Stimulated activated CD8-positive, alpha-beta memory T cell treated with anti-CD3 and anti-CD28 coated beads, Interleukin-2, amount 100 ng/mL, for 48 hours (primary cell): ENCODE measurements at places on chromosomes 13 and 19.

GRCh38 chr13:97310809-97311436 lies 88.8 kb downstream of the MBNL2 start:
- DNase-seq = no peak

DNA sequence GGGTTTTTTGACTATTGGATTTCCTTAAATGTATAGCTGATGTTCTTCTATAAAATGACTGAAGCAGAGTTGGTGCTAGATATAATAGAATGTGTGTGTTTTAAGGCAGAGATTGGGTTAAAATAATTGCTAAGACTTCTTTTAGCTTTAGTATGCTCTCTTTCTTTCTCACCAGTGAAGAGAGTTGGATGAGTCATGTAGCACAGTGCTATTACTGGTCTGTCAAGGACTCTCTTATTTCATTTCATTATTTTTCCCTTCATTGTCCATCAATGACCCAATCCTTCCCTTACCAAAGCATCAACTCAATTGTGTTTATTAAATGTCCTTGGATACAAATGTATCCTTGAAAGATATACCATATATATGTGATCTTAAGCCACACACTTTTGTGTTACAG lies 268.9 kb downstream of the IRS2 start:
- DNase-seq = no peak

DNA sequence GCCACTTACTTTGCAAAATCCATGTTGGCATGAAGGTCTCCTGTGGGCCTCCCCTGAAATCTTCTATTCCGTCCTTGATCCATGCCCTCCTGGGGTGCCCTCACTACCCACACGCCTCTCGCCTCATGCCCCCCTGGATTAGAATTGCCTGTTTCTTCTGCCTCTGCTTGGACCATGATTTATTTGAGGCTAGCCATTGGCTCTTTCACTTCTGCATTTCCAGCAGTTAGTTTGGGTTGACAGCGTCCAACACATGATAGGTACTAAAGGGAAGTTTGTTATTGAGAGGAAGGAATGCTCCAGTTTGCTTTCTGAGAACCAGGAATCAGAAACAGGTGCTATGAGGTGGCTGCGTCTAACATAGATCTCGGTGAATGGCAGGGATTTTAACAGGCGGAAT lies 30.5 kb upstream of the TPTE2 start:
- no peak for DNase-seq

DNA sequence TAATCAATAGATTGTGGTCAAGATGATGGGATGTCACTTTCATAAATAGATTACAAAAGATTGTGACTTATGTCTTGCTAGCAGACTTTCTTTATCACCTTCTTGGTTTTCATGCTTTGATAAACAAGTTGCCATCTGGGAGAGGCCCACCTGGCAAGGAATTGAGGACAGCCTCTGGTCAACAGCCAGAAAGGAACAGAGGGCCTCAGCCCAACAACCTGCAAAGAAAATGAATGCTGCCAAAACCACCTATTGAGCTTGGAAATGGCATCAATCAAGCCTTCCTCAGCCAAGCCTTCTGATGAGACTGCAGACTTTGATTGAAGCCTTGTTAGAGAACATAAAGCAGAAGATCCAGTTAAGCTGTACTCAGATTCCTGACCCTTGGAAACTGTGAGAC lies 288.6 kb downstream of the SPRY2 start:
- no peak for DNase-seq

- no peak for DNase-seq
Observed at GRCh38 chr19:17323300-17323963, 11.2 kb downstream of the ANO8 start.

DNA sequence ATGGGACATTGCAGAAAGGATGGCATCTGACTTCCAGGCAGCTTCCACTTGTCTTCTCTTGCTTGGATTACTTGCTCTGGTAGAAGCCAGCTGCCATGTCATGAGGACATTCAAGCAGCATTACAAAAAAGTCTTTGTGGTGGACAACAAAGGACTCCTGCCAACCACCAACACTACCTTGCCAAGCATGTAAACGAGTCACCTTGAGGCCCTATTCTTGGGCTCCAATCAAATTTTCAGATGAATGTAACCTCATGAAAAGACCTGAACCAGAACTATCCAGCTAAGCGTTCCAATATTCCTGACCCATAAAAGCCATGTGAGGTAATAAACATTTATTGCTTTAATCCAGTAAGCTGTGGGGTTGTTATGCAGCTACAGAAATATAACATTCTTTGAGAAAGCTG lies 12.5 kb downstream of the PROSER1 start:
- DNase-seq = no peak

GRCh38 chr19:35212241-35212640 lies 16.3 kb downstream of the FAM187B start:
- DNase-seq = no peak

DNA sequence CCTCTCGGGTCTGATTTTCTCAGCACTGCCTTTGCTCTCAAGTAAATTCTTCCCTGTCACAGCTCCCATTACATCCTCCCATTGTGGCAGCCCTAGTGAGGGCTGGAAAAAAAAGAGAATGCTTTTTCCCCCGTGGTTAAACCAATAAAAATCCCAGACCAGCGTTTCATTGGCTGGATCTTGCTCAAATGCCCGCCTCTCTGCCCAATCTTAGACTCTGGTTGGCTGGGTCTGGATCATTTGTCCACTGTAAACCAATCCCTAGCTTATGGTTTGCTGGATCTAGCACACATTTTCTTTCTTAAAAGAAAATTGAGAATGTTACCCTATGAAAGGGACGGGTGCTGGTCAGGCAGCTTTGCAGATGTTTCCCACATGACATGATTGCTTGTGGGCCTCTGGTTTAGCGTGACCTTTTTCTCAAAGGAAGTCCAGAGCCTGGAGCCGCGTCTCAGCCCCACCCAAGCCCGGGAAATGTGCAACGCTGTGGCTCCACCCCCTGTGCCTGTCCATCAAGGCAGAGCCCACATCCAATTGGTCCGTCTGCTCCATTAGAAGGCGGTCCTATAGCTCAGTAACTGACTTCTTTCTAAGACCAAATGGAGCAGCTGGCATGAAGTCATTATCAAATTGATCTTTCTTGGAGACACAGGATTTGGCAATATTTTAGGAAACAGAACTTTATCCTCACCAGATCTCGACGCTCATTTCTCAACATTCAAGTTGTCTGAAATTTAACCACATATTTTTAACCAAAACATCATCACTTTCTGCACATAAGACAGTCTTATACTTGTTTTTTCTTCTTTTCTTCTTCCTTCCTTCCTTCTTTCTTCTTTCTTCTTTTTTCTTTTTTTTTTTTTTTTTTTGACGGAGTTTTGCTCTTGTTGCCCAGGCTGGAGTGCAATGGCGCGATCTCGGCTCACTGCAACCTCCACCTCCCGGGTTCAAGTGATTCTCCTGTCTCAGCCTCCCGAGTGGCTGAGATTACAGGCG lies 2.6 kb upstream of the MCEMP1 start:
- no peak for DNase-seq

GRCh38 chr13:29159871-29160270 lies 339.7 kb downstream of the MTUS2 start:
- DNase-seq = no peak

- no peak for DNase-seq
Observed at GRCh38 chr19:16133818-16134217, 9.7 kb upstream of the HSH2D start.

GRCh38 chr19:18814063-18814462 lies 17.7 kb upstream of the UPF1 start:
- DNase-seq = no peak

DNA sequence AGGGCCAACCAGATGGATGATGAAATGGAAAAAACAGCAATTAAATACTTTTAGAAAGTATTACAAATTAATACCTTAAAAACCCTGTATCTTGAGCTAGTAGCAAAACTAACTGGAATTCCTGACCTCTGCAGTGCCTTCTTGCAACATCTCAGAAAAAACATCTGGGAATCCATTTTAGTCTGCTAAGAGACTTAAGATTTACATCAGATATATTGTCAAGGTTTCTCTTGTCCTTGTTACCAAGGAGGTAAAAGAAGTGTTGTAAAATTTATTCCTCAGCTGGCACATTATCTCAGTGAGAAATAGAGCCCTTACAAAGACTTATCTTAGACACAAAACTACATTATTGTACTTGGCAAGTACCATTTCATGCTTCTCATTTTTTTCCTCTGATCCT lies 18.5 kb downstream of the KCNRG start:
- DNase-seq = no peak

GRCh38 chr13:44383945-44384344 lies 10.3 kb downstream of the SERP2 start:
- DNase-seq = no peak

GRCh38 chr19:6239871-6240676 lies 39.7 kb downstream of the MLLT1 start:
- no peak for DNase-seq

- DNase-seq = no peak
Observed at GRCh38 chr13:109971456-109972090, 185.2 kb upstream of the IRS2 start.

- DNase-seq = no peak
Observed at GRCh38 chr19:51337861-51338562, 3.9 kb downstream of the VSIG10L start.

- DNase-seq = no peak
Observed at GRCh38 chr19:1860042-1860775, 3.2 kb downstream of the KLF16 start.

- DNase-seq = no peak
Observed at GRCh38 chr13:72823724-72824123, 41.8 kb downstream of the PIBF1 start.

GRCh38 chr19:19489804-19490204 lies 25.5 kb downstream of the TSSK6 start:
- no peak for DNase-seq

DNA sequence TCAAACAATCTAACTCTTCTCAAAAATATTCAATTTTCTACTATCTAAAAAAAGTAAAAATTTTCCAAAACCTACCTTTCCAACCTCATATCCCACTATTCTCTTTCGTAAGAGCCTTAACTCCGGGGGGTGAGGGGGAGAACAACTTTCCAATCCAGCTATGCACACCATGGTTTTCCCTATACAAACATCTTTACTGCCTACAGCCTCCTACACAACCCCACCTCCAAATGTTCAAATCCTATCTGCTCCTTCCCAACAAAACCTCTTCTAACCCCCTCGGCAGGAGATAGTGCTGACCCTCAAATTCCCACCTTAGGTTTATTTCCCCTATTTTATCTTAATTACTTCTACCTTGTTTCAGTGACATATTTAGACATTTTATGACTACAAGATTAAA lies 102.0 kb downstream of the DIAPH3 start:
- no peak for DNase-seq

- DNase-seq = no peak
Observed at GRCh38 chr13:46594374-46595078, 41.6 kb downstream of the LRCH1 start.

- DNase-seq = no peak
Observed at GRCh38 chr13:48123812-48124211, 28.9 kb upstream of the MED4 start.

DNA sequence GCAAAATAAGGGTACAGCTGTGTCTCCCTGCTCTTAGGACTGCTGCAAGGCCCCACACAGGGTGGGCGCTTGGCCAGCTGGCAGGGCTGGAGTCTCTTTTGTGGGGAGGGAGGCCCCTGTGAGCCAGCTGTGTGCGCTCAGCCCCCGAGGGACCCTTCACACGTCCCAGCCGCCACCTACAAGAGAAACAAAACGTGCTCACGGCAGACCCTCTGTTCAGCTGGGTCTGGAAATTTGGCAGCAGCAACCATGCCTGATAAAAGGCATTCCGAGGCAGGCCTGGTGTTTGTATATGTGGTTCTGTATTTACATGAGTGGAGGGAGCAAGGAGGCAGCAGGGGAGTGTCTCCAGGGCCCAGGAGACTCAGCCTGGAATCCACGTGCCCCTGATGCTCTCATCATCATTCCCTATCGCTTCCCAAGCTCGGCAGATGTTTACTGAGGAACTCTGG lies 49.7 kb downstream of the CRTC1 start:
- DNase-seq = no peak

DNA sequence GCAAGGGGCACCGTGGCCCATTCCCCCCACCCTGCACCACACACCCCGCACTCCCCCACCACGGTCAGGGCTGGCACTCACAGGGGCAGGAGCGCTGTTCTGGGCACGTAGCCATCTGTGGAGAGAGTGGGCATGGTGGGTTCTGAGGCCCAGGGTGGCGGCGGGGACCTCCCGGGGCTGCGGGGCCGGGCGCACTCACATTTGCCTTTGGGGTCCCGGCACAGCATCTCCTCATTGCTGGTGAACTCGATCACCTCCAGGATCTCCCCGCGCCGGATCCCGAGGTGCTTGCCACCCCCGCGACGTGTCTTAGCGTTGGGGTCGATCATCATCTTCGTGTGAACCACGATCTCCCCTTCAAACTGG lies 12.1 kb downstream of the PRAM1 start:
- DNase-seq = no peak

DNA sequence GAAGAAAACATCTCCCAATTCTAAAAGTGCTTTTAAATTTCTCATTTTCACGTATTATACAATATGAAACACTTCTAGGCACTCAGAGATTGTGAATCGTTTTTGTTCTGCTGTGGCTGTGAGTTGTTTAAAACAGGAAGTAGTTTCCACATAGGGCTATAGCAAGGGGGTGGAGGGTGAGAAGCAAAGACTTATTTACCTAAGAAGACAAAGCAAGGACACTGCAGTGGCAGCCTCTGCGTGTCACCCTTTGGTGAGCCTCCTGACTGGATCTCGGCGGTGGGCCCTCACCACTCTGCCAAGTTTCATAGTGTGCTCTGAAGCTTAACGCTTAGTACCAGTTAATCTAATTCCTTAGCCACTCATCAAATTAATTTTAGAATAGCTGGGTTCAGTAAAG lies 56.8 kb downstream of the TNFSF13B start:
- DNase-seq = no peak

GRCh38 chr19:11192957-11193939 lies 4.1 kb downstream of the KANK2 start:
- DNase-seq = no peak

DNA sequence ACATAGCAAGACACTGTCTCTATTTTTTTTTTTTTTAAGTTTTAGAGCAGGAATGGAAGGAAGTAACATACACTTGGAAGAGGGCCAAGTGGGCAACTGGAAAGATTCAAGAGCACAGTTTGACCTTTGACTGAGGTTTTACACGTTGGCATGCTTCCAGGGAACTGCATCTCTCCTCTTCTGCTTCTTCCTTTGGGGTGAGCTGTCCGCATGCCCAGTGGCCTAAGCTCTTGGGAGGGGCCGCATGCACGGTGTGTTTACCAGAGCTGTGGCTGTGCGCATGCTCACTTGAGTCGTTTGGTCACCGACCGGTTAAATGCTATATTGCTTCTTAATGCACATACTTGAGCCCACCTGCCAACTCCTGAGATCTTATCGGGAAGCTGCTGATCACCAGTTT lies 727.7 kb downstream of the UQCRFS1 start:
- no peak for DNase-seq

DNA sequence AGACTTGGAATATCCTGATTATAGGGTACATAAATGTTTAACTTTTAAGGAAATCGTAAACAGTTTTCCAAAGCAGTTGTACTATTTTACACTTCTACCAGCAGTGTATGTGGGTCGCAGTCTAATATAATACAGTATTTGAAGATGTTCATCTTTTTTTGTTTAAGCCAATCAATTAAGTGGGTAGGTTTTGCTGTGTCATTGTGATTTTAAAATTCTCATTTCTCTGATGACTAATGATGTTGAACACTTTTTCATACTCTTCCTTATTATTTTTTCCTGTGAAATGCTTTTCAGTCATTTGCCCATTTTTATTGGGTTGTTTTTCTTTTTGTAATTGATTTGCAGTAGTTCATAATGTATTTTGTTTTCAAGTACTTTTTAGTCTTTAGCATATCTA lies 2689.7 kb downstream of the PCDH9 start:
- DNase-seq = no peak
